ENCODE measurements at places on chromosomes 7 and 10. TPM values are rescaled to one million over a fixed set of nuclear protein-coding genes. Genes with fewer than 3 reads are reported as not detected.

GRCh38 chr7:936386-937054 is 18.0 kb downstream of the ADAP1 start:
- peak; percentile 99 for DNase-seq

The PNLIPRP1 gene
- not detected for total RNA-seq

DNA sequence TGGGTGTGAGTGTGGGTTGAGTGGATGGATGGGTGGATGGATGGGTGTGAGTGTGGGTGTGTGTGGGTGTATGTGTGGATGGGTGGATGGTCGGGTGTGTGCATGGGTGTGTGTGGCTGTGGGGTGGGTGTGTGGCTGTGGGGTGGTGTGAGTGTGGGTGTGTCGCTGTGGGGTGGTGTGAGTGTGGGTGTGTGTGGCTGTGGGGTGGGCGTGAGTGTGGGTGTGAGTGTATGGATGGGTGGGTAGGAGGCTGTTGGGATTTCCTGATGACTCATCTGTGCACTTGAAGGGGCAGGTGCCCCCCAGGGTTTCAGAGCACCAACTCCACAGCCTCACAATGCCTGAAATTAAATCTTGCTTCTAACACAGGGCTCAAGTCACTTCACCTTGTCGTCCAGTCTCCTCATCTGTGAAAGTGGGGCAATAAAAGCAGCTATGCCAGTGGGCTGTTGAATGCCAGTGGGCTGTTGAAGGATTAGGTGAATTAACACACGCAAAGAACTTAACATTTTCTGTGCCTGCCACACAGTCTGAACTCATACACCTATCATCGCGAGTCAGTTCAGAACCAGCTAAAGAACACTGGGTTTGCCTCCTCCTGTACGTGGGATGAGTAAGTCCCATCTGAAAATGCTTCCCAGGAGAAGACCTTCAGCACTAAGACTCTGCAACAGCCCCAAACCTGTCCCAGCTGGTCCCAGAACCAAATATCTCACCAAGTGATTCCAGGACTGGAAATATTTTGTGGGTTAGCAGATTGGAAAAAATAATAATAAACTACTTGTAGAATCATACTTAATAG is 32.0 kb downstream of the SFMBT2 start:
- no peak for DNase-seq

DNA sequence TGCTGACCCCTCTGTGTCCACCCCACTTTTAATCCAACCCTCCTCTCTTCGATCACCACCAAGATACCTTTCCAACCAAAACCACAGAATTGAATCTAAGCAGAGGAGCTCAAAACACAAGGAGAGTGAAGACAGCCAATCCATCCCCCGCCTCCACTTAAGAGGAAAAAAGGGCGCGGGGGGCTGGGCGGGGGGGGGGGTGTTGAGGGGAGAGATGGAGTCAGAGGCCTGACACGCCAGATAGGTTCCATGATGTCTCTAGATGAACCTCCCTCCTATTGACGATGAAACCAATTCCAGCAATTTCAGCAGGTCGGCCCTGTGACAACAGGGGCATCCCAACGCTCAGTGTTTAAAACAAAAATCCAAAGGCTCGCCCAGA is 1.3 kb downstream of the SORBS1 start:
- DNase-seq = no peak

GRCh38 chr7:45140827-45141226 is 16.8 kb upstream of the RAMP3 start:
- DNase-seq = no peak

- DNase-seq = no peak
Measured at GRCh38 chr10:128045833-128046120, 80.4 kb downstream of the MKI67 start.

The ZMIZ2 gene
- 13.9 TPM for total RNA-seq

GRCh38 chr10:3350617-3351258 is 178.2 kb upstream of the PITRM1 start:
- no peak for DNase-seq

- DNase-seq = no peak
Measured at GRCh38 chr7:111255576-111255975, 164.6 kb downstream of the LRRN3 start.

The AKR1C4 gene
- total RNA-seq = not detected

GRCh38 chr7:36945612-36946400 is 221.5 kb upstream of the AOAH start:
- DNase-seq = no peak

The NPTX2 gene
- not detected for total RNA-seq

- no peak for DNase-seq
Measured at GRCh38 chr7:101466871-101467270, 104.2 kb downstream of the COL26A1 start.

- DNase-seq = peak; percentile 28
Measured at GRCh38 chr7:4613846-4614548, 68.1 kb upstream of the FOXK1 start.

GRCh38 chr7:128271471-128271941 is 30.4 kb downstream of the LEP start:
- no peak for DNase-seq

DNA sequence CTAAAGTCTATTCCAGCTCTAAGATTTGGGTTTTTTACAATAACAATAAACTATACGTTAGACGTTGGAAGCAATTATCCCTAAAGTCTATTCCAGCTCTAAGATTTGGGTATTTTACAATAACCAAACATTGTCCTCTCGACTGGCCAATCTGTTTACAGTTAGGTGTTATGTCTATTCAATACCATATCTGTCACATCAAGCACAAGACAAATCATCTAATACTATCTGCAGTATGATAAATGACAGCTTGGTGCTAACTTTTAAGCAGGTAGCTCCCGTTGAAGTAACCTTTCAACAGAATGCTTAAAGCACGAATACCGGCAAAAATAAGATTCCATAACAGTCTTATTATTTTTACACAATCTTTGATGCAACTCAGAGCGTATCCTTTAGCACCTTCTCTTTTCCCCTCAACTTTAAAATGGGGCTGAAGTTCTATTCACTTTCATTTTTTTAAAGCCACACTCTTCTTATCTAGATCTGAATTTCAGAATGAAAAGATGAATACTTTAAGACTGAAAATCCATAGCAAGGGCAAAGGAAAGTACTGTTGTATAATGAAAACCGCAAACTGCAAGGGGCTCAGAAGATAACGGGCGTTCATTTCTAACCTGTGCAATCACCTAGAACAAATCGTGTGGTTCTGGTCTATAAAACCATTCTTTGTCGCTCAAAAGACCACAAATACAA is 925 bp downstream of the H2AZ2 start:
- no peak for DNase-seq

- DNase-seq = peak; percentile 74
Measured at GRCh38 chr7:32036557-32036956, 33.6 kb downstream of the PDE1C start.

DNA sequence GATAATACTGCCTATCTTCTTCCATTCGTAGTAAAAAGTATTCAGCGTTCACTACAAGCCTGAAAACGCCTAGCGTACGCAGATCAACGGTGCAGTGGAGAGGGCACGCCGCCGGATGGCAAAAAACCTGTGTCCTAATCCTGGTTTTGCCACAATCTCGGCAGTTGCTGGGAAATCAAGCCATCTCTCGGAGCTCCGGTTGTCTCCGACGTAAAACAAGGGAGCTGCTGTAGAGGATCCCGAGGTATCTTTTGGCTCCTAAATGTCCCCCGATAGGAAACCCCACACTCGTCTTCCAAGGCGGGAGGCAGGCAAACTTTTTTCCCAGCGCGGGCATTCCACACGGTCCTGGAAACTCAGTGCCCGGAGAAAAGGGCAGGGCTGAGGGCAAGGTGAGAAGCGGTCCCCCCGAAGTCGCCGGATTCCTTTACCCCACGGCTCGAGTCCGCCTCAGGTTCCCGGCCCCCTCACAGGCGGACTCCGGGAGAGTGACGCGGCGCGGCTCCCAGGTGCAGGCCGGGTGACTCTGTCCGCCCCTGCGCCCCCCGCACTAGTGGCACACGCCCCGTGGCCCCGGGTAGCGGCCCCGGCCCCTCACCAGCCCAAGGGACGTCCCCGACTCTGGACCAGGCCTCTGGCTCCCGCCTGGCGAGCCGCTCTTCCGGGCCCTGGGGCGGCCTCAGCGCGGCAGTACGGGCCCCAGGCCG is 649 bp downstream of the IDE start:
- DNase-seq = peak; percentile 42

DNA sequence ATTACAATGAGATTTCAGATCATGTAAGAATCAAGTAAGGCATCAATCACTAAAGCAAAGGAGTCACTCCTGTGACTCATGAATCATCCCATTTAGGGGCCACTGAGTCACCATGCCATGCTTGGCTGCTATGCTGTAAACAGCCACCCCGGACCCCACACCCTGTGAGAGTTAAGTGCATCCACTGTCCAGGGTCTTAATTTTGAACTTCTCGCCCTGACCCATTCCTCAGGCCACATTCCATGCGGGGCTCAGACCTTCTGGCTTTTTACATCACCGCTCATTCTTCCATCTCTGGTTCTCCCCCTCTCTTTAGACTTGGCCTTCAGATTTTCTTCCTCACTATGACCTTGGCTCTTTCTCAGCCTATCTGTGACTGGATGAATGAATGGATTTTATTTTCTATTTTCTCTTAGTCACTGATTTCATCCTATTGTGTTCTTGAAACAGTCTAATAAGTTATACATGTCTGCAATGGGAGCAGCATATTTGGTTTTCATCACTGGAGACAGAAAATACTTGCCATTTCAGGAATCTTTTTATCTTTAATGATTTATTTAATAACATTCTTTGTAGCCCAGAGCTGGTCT is 239.6 kb downstream of the SKIDA1 start:
- no peak for DNase-seq

GRCh38 chr10:107444443-107444842 is 279.9 kb upstream of the SORCS1 start:
- no peak for DNase-seq

DNA sequence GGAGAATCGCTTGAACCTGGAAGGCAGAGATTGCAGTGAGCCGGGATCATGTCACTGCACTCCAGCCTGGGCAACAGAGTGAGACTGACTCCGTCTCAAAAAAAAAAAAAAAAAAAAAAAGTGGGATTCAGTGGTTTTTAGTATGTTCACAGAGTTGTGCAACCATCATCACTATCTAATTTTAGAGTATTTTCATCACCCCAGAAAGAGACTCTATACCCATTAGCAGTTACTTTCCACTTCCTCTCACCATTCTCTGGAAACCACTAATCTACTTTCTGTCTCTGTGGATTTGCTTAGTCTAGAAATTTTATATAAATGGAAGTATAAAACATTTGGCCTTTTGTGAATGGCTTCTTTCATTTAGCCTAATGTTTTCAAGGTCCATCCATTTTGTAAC is 113.4 kb downstream of the ST7 start:
- DNase-seq = no peak

The MMP21 gene
- total RNA-seq = not detected

- no peak for DNase-seq
Measured at GRCh38 chr7:35401217-35401879, 147.4 kb upstream of the TBX20 start.

DNA sequence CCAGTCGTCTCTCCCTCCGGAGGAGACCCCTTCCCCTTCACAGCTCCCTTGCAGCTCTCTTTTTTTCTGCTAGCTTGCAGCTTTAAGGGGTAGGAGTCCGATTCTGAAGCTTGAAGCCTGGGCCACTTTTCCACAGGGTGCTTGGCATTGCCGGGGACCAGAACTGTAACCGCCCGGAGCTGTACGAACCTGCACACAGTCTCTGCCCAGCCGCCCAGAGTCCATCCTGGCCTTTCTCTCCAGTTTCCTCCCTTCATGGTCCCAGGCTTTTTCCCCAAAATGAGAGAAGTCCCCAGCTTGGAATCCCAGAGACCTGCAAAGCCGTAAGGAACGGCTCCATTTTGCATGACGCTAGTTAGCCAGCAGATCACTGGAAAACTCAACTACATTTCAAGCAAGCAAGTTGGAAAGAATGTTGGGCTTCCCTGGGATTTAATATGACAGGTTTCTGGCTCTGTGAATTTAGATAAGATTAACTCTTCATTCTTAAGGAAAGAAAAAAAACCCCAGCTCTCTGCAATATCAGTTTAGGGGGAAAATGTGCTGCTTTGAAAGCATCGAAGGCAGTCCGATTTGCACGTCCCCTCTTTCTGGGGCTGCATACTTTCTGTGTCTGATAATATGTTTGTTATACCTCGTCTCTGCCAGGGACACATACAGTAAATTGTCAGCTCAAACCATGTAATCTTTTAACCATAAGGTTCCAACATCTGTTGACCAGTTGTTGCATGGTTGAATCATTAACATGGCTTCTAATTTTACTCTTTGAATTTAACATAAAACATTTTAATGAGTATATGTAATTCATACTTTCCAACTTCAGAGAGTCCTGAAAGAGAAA is 190.0 kb upstream of the LYZL2 start:
- DNase-seq = no peak

GRCh38 chr7:129652914-129653313 is 41.4 kb downstream of the NRF1 start:
- DNase-seq = no peak

- DNase-seq = no peak
Measured at GRCh38 chr10:124379609-124380193, 39.0 kb downstream of the OAT start.

DNA sequence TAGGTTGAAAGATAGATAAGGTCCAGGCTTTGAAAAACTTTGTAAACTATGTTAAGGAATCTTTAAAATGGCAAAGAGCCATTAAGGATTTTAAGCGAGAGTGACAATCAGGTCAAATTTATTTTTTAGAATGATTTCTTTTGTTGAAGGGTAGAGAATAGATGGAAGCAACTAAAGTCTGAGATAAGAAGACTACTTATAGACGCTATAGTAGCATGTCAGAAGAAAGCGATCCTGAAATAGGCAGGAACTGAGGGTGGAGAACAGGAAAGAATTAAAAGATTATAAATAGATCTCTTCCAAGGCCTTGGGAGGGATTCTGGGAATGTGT is 13.0 kb upstream of the TSPAN13 start:
- DNase-seq = no peak

The TM9SF3 gene
- total RNA-seq = 144 TPM
